Stimulated activated memory B cell treated with anti-CD40 and anti-IgM and Interleukin-4, amounts not matched to agents 10 μg/mL and 1 μg/mL and 100 μg/mL, for 72 hours (primary cell): ENCODE measurements at places on chromosomes 5 and 9.

- no peak for ATAC-seq
Measured at GRCh38 chr5:75167345-75167744, 69.3 kb downstream of the ANKRD31 start.

DNA sequence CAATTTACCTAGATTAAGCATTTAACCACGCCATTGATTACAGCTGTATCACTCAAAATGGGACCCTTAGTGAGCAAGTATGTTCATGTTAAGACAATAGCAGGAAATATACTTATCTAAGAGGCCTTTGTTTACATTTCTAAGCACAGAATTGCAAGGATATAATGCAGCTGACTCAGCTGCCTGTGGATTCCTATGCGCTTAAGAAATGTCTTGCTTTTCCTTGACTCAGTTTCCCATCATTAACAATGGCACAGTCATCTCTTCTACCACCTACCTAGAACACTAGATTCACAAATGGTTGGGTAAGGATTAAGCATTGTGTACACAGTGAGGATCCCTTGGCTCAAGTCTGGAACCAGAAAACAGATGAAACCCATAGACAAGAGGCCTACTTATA is 163.8 kb downstream of the TSSK1B start:
- no peak for ATAC-seq

DNA sequence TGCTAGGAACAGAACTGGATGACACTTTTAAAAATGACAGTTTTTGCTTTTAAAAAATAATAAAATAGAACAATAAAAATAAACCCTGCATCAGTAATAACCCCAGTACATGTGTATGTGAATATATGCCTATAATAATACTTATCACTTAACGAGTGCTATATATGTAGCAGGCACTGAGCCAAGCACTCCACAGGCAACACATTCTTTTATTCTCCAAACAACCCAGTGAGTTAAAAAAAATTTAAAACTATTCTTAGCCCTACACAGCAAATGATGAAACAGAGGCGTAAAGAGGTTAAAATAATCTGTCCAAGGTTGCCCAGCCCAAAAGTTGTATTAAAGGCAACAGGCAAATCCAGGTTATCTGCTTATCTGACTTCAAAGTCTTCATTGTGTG is 124.5 kb upstream of the SMIM23 start:
- ATAC-seq = no peak

- ATAC-seq = no peak
Measured at GRCh38 chr9:137437691-137438590, 3.2 kb downstream of the ENTPD8 start.

- ATAC-seq = no peak
Measured at GRCh38 chr9:132166599-132166998, 4.7 kb downstream of the NTNG2 start.

DNA sequence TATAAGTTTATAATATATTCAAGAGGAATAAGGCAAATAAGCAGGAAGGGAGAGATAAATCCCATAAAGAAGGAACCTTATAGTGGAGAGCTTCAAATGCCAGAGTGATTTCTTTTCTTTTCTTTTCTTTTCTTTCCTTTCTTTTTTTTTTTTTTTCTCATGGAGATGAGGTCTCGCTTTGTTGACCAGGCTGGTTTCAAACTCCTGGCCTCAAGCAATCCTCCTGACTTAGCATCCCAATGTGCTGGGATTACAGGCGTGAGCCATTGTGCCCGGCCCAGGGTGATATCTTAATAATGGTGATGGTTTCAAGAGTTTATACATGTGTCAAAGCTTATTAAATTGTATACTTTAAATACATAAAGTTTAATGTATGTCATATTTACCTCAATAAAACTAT is 19.6 kb upstream of the FOCAD start:
- no peak for ATAC-seq

DNA sequence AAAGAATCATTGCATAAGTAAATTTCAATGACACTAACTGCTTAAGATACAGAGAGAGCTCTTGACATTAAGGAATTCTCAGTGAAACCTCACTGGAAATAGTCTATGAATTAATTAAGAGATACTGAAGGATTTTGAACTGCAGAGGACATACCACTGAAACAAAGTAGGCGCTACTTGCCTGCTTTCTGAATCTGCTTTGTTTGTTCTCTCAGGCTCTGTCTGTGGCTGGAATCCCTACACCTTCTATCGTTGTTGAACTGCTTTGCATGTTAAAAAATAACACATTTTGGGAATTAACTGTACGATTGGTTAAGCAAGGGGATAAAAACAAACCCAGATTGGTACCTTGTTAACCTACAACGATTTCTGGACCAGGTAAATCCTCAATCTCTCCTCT is 435.2 kb downstream of the PDE4D start:
- ATAC-seq = no peak

DNA sequence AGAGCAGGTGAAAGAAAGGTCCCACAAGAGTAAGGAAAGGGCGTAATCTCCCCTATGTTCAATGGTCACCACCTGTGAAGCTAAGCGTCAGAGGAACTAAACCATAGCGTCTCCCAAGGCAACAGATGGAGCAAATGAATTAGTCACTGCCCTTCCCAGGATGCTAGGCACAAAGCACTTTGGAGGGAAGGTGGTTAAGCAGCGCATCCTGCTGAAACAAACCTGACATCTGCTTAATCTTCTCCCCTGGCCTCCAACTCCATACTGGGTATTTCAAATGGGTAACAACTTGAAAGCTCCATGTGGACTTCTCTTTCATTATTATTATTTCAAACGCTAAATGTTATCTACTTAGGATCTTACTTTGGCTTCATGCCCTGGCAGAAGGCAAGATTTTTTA is 227.3 kb downstream of the MLLT3 start:
- ATAC-seq = no peak

DNA sequence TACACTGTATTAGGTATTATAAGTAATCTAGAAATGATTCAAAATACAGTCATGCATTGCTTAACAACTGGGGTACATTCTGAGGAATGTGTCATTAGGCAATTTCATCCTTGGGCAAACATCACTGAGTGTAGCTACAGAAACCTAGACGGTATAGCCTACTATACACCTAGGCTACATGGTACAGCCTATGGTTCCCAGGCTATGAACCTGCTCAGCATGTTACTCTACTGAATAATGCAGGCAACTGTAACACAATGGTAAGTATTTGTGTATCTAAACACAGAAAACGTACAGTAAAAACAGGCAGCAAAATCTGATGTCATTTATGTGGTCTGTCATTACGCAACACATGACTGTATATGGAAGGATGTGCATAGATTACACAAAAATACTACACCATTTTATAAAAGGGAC is 96.8 kb downstream of the RAPGEF6 start:
- ATAC-seq = no peak

- ATAC-seq = no peak
Measured at GRCh38 chr5:126210955-126211354, 212.3 kb upstream of the GRAMD2B start.

DNA sequence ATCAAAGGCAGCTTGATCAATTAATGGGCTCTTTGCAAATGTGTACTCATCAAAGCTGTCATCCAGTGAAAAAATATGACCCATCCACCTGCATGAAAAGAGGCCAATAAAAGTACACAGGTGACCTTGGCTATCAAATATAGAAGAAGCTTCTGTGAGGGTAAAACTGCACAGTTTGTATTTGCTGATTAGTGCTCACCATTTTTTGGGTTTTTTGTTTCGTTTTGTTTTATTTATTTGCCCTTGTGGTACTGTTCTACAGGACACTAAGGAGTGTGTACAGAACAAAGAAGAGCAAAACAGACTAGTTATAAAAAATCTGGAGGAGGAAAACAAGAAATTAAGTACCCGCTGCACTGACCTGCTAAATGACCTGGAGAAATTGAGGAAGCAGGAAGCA is 101.3 kb downstream of the CNTLN start:
- ATAC-seq = no peak

- no peak for ATAC-seq
Measured at GRCh38 chr5:179839328-179840256, 18.9 kb downstream of the SQSTM1 start.

GRCh38 chr9:97567894-97568202 is 65.3 kb downstream of the TSTD2 start:
- ATAC-seq = no peak

DNA sequence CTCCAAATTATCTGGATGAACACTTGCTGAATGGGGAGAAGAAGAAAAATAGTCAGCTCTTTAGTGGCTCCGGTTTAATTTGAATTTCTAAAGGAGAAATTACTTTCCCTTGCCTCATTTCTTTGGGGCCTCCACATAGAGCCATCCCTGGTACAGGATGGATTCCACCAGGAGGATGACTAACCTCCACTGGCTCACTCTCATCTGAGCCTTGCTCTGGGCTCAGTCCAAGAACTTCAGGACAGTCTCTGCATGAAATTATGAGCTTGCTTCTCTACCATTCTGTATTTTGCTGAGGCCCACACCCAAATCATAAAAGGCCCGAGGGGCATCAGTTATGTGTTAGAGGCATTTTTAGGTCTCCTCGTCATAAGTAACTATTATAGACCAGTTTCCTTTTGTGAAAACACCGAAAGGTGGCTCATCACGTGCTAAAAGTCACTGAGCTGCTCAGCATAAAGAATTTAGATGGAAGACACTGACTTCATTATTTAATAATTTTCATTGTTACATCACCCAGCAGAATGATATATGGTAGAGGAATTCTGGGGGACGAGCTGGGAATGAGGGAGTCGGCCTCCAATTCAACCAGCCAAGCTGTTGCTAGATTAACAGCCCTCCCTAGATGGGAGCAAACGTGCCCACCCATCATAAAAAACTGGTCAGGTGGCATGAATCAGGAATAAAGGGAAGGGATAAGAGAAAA is 222.1 kb downstream of the TARS1 start:
- no peak for ATAC-seq

DNA sequence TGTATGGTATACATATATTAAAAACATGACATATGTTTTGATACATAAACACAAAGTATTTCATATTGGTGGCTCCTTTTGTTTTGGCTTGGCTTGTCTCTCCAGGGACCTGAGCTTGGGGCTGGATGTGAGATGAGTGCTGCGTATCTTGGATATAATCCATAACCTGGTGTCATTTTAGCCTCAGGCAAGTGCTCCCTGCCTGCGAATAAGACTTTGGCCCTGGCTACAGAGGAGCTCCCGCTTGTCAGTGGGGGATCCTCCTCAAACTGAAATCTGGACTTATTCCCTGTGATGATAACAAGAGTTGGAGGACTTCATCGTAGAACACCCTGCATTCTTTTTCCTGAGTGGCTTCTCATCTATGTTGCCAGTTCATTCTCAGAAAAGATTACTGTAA is 341.7 kb upstream of the CLINT1 start:
- no peak for ATAC-seq

DNA sequence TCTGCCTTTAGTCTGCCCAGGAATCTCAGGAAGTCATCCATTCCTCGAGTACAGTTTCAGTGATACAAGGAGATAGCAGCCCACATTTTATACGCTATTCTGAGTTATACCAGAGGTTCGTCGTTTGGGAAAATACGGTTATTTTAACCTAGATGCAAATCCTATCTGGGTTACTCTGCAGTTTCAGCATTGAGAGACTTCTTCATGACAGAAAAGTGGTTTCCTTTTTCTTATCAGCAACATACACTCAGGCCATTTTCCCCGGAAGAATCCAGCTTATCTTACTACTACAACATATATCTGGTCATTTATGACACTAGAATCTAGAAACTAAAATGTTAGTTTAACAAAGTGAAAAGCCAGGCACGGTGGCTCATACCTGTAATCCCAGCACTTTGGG is 83.4 kb upstream of the IQGAP2 start:
- no peak for ATAC-seq

GRCh38 chr5:143131972-143132371 is 271.5 kb downstream of the NR3C1 start:
- no peak for ATAC-seq

- no peak for ATAC-seq
Measured at GRCh38 chr9:126623667-126624478, 10.1 kb downstream of the LMX1B start.

- ATAC-seq = no peak
Measured at GRCh38 chr5:135008981-135009735, 24.9 kb downstream of the PITX1 start.

- ATAC-seq = no peak
Measured at GRCh38 chr9:70113403-70114022, 69.9 kb downstream of the MAMDC2 start.

GRCh38 chr5:144030904-144031303 is 139.6 kb downstream of the YIPF5 start:
- no peak for ATAC-seq

DNA sequence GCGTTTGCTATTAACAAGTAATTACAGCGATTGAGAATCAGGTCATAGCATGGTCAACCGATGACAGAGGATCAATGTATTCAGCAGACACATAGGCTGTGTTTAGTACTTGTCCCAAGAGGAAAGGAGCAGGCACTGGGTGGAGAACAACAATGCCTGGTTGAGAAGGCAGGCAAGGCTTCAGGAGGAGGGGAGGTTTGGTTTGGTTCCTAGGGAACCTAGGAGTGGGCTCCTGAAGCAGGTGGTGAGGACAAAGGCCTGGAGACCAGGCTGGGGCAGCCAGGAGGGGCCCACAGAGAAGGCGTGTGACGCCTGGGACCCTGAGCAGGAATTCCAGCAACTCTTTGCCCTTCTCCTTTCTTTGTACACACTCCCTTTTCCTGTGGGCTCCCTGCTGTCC is 195.6 kb downstream of the SPOCK1 start:
- ATAC-seq = no peak

DNA sequence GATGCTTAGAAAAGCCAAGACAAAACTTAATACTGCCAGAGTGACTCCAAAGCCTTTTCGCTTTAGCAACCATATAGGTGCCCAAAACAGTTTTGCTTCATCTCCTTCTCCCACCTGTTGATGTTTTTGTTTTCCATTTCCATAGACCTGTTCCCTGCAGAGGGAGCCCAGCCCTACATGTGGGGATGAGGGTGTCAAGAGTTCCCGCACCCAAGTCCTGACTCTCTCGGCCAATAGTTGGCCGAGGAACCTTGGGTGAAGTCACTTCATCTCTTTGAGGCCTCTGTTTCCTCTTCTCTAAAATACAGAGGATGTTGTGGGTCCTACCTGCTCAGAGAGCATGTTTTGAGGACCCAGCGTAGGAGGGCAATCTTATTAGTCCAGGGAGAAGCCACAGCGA is 38.5 kb upstream of the LCP2 start:
- ATAC-seq = no peak

- ATAC-seq = no peak
Measured at GRCh38 chr5:84622461-84622860, 237.8 kb upstream of the EDIL3 start.

DNA sequence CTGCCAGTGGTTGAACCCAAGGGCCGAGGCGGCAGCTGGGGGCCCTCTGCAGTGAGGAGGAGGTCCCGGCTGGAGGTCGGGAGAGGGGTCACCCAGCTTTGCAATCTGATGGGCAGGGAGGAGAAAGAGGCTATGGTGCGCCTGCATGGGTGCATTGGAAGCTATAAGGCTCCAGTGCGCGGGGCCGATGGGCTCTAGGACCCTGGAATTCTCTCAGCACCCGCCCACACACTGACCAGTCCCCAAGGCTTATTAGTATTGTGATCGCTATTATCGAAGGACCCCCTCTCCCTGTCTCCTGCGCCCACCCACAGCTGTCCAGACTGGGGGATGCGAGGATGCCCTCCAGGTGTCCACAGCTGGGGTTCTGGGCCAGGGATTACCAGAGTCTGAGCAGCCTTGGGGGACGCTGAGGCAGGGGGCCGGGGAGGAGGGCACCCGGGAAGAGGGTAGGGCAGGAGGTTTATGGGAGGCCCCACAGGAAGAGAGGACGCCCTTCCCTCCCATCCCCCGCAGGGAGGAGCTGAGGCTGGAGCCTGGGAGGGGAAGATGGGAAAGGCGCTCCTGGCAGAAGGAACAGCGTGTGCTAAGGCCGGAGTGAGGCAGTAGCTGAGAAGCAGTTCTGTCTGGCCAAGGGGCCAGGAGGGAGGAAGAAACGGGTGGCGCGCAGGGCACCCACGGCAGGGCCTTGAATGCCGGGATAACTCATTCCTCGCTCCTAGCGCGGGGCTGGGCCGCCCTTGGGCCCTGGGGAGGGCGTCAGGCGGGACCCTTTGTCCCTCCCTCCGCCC is 24.2 kb downstream of the C9orf50 start:
- peak; percentile 17 for ATAC-seq
